Hepatic stellate cell (primary cell): ENCODE measurements at places on chromosomes 2 and 18.
A peak's percentile ranks its signal among the peaks of the same experiment; 100 is the strongest.

DNA sequence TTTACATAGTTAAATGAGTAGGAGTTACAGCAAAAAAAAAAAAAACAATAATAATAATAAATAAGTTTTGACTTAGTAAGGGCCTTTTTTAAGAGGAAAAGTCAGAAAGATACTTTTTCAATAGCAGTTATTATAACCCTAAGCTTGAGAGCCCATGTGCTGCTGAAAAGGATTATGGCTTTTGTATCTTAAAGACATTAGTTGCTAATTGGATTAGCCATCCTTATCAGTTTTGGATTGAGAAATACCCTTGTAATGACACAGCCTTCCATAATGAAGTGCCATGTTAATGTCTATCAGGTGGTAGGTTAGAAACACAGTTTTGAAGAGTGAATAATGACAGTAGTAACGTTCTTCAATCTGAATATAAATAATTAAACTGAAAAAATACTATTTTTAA, 554.0 kb downstream of the RIT2 start:
- no peak for DNase-seq

DNA sequence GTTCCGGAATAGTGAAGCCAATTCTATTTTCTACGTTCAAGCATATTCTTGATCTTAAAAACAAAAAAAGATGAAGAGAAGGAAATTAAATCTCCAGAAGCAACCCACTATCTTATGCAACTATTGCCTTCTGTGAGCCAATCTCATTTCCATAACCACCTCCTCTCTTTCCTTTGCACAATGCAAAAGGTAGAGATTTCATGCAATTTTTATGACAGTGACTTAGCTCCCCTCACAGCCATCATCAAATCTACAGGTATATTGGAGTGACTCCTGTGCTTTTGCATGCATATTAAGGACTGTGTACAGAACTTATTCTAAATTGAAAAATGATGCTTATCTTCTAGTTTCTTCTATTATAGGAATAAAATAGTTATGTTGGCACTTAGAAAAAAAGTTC, 191.8 kb downstream of the DCC start:
- DNase-seq = no peak

DNA sequence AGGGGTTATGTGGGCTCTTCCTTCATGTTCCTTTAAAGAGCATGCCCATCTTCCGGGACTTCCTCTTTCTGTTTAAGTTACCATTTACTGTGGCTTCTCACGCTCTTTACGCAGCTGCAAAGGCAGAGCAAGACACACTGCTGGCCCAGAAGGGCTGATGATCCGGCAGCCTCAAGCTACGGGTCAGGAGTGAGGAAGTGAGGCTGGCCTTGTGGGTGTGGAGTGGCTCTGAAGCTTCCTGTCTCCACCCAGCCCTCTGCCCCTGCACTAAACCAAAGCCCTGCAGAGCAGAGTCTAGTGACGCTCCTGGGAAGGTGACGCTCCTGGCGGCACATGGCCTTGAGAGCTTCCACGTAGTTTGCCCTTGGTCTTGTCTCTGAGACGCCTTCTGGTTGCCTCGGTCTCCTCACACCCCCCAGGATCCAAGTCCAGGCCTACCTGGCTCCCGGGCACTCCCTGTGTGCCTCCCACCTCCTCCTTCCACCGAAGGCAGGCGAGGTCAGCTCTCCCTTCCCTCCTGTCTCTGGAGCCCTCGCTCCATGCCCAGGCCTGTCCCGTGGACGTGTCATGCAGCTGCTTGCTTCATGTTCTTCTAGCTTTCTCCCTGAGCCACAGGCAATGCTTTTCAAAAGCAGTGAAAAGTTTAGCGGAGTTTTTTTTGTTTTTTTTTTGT, 50.3 kb downstream of the ARL4C start:
- no peak for DNase-seq

GRCh38 chr2:238690511-238690910, 157.4 kb upstream of the TWIST2 start:
- no peak for DNase-seq

DNA sequence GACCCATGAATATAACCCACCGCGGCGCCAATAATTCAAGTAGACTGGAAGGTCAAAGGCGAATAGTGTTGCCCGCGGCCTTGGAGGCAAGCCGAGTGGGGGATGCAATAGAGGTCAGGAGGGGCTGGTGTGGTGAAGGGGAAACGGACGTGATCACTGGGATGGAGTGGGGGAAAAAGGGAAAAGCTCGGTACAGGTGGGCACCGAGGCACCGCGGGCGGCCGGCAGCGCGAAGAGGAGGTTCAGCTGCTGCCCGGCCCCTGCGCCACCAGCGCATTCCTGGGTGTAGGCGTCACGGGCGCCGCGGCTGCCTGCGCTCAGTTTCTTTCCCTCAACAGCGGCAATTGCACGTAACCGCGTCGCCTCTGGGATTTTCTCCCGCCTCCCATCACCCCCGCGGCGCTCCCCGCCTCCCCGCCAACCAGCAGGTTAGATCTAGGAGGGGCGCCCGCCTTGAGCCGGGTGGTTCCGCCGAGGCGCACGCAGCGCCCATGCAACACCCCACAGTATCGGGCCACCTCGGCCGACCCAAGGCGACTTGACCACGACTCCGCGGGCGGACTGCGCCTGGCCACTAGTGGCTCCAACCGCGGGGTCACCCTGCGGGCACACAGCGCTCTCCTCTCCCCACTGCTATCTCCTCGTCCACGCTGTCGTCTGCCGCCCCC, 1.5 kb downstream of the RND3 start:
- DNase-seq = peak; percentile 75

DNA sequence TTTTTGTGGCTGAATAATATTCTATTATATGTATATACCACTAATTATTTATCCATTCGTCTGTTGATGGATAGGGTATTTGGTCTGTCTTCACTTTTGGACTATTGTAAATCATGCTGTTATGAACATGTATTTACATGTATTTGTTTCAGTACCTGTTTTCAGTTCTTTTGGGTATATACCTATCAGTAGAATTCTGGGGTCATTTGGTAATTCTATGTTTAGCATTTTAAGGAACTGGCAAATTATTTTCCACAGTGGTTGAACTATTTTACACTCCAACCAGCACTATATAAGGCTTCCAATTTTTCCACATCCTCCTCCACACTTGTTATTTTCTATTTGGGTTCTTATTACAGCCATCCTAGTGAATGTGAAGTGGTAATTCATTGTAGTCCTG, 12.4 kb upstream of the TANK start:
- no peak for DNase-seq

GRCh38 chr2:149204686-149205085, 125.7 kb upstream of the LYPD6 start:
- no peak for DNase-seq

- DNase-seq = no peak
Observed at GRCh38 chr2:134190062-134190806, 63.6 kb upstream of the MGAT5 start.

GRCh38 chr2:229578052-229578846, 136.1 kb downstream of the DNER start:
- DNase-seq = no peak

DNA sequence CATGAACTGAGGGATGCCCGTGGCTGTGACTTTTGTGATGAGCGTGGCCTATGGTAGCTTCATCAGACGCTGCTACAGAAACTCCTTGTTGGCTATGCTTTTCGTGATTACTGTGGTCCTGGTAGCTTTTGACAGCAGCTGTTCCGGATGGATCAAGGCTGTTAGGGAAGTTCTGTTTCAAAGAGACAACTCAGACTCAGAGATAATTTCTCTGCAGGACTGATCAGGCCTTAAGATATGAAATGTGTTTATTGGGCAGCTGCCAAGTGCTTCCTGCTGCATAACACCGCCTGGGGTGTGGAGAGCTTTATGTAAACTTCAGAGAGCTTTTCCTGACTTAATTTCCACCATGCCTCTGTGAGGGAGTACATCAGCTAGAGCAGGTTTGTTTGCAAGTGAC, 243.8 kb downstream of the TSN start:
- DNase-seq = peak; percentile 28

DNA sequence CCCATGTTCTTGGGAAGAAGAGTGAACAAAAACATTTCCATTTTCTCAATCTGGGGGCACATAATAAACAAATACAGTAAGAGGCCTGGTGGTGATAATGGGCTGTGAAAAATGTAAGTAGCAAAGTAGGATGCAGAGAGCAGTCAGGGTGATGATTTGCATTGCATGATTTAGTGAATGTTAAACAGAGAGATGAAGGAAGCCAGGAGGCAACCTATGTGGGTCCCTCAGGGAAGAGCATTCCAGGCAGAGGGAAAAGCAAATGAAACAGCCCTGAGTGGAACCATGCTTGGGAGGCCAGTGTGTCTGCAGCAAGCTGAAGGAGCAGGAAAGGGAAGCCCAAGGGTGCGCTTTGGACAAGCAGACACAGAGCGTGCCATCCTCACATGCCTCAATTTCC, 5.4 kb downstream of the VIT start:
- DNase-seq = no peak

- no peak for DNase-seq
Observed at GRCh38 chr2:204585930-204586329, 40.7 kb downstream of the PARD3B start.

DNA sequence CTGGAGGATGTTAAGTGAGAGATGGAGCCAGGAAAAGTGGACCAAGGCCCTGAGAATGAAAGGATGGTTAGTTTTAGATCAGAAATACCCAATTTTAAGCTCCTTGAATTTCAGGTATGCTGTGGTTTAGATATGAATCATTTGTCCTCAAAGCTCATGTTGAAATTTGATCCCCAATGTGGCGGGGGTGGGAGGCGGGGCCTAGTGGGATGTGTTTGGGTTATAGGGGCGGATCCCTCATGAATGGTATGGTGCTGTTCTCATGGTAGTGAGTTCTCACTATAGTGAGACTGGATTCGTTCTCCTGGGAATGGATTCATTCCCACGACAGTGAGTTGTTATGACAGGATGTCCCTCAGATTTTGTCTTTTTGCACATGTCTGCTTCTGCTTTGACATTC, 11.4 kb downstream of the MYO5B start:
- DNase-seq = no peak

GRCh38 chr2:57876313-57876712, 170.3 kb upstream of the VRK2 start:
- no peak for DNase-seq

DNA sequence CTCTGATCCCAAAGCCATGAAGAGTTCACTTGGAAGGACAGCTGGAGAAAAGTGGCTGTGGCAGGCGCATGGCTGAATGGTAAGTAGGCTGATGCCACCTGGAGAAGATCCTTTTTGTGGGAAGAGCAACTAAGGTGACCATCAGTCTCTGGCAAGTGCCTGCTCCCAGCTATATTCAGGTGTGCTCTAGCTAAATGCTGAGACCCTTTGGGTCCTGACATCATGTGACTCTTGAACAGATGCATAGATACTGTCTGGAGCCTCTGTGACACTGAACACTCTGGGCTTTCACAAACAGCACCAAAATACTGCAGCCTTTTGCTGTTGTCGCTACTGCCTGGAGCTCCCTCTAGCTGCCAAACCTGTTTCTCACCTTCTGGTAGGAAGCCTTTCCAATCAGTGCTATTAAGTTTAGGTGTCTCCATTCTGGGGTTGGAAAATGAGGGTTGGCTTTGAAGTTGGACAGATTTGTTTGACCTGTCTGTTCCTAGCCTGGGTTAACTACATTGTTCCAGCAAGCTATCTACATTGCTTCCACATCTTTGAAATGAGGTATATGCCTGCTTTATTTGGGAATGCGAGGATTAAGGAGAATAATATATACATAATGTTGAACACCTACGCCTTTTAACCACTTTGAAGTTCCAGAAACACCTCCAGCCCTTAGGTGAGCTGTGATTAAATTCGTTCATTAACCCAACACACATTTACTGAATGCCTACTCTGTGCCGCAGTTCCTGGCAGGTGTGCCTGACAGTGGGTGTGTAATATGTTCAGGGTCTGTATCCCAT, 3.1 kb downstream of the EGR4 start:
- no peak for DNase-seq

DNA sequence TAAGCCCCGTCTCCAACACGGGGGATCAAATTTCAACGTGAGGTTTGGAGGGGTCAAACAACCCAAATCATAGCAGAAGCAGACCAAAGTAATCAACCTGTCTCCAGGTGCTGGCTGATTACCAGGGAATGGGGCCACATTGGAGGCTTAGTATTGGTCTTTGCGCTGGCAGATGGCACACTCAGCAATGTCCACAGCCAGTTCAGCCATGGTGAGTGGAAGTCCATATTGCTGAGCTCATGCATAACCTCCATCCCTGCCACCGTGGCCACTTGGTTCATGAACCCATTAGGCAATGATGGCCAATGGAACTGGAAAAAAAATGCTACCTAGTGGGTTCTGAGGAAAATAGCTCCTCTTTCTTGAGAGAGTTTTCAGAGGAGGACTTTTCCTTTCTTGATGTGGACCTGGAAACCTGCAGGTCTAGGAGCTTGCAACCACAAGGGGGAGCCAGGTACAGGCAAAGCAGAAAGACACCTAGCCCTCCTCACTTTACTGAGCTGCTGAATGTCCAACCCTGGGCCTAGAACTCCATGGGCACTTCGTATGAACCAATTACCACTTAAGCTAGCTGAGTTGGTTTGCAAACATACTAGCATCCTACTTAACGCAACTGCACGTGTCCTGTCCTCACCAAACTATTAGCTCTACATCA, 128.0 kb upstream of the GYPC start:
- DNase-seq = peak; percentile 35

DNA sequence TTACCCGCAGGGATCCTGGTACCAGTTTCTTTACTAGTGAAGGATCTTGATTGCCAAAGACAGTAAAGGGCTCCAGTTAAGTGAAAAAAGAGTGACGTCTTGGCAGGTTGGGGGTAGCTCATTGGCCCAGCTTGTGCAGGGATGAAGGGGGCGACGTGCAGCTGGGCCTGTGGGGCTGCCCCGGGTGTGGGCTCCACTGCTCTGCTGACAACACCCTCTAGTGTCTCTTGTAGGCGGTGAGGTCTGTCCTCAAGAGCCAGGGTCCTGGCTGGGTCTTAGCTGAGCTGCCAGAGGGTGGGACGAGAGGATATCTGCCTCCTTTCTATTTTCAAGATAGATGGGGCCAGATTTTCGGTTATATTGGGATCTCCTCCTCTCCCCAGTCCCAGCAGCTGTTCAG, 6.1 kb downstream of the ARHGEF4 start:
- DNase-seq = no peak

GRCh38 chr18:21769206-21769605, 28.6 kb downstream of the MIB1 start:
- no peak for DNase-seq

DNA sequence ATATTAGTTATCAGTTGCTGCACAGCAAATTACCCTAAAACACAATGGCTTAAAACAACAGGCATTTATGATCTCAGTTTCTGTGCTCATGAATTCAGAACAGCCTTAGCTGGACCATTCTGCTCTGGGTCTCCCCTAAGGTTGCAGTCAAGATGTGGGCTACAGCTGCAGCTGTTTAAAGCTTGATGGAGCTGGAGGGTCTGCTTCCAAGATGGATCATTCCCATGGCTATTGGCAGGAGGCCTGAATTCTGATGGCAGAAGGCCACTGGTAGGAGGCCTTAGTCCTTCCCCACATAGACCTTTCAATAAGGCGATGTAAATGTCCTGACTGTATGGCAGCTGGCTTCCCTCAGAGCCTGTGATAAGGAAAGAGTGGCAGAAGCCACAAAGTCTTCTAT, 118.6 kb upstream of the SERPINE2 start:
- no peak for DNase-seq

DNA sequence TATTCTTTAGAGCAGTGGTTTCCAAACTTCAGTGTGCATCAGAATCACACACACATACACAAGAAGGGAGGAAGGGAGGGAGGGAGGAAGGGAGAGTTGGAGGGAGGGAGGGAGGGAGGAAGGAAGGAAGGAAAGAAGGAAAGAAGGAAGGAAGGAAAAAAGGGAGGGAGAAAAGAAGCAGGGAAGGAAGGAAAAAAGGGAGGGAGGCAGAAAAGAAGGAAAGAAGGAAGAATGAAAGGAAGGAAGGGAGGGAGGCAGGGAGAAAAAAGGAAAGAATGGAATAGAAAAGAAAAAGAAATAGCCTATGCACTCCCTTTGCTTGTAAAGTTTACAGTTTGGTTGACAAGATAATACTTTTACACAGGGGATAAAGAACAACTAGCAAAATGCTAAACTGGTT, 96.3 kb upstream of the BCL11A start:
- DNase-seq = no peak
